ENCODE measurements at places on chromosomes 11 and 22. TPM values are rescaled to one million over a fixed set of nuclear protein-coding genes. Genes with fewer than 3 reads are reported as not detected.

Gene ANO5
- total RNA-seq, result not detected

Gene OR56A1
- under 0.01 TPM for total RNA-seq

Gene FGF3
- not detected for total RNA-seq

Gene PSMC3
- total RNA-seq, result 239 TPM

Gene MYO18B
- total RNA-seq, result not detected

Gene XRCC6
- total RNA-seq, result 298 TPM

Gene TEAD1
- total RNA-seq, result 120 TPM

Gene LRRC56
- 0.73 TPM for total RNA-seq

Gene OR5B21
- not detected for total RNA-seq

Gene KREMEN1
- 13.9 TPM for total RNA-seq

Gene POLR2F
- 37.4 TPM for total RNA-seq
